Stimulated activated CD8-positive, alpha-beta memory T cell treated with anti-CD3 and anti-CD28 coated beads, Interleukin-7, amount 100 ng/mL, for 1 hour (primary cell): ENCODE measurements at places on chromosomes 4 and X.

DNA sequence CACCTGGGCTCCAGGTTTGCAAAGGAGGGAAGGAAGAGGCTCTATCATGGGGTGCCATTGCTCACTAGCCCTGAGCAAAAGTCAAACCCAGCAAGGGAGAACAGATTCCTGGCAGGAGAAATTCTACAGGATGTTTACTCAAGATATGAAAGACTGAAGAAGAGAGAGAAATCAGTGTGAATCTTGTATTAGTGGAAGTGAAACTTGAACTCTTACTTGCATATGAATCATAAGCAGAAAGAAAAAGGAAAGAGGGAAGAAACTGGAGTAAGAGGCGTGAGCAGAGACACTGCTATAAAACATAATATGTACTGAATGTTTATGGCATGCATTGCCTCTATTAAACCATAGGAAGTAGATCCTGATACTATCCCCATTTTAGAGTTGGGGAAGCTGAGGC is 60.9 kb downstream of the C4orf46 start:
- DNase-seq, result no peak

DNA sequence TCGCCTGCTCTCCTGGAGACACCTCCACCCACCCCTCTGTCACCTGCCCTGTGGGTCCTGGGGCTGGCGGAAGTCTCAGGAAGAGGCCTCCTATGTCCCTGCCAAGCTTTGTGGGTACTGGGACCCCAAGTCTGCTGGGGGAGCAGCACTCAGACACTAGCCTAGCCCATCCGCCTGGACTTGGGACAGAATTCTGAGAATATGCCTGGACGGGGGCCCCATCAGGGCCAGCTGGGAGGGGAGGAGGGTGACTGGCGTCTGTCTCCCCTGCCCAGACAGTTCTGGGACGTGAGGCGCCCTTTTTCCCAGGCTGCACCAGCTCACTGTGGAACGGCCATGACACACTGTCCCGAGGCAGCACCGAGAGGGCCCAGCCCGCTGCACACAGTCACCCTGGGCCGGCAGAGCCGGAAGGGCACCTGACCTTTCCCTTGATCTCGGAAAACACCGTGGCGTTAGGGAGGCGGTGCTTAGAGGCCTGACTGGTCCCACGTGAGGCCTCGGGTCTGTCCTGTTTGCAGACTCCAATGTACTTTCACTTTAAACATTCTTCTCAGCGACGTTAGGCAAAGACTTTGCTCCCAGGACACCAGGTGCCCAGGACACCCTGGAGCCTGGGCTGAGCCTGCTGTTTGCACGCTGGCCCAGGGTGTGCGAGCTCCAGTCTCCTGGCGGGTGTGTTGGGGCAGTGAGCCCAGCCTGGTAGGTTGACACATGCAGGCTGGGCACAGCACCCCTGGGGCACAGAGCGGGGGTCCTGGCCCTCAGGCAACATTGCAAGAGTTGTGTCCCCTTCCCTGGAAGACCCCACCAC is 700 bp downstream of the SLC26A1 start:
- DNase-seq, result no peak

DNA sequence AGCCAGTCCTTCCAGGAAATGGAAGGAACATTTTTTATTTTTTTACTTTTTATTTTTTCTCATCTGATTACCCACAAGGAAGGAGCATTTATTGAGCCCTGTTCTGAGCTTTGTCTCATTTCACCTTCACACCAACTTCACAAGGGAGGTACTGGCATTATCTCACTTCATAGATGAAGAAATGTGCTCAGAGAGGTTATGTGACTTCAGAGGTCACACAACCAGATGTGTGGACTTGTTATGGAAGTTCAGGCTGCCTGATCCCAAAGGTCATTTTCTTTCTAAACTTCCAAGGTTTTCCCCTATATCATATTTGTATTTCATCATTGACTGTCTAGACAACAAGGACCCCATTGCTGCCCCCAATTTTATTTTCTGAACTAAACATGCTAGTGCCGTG is 160.3 kb downstream of the DCLK2 start:
- DNase-seq, result no peak

GRCh38 chr4:176307666-176307930 is 12.2 kb upstream of the SPCS3 start:
- no peak for DNase-seq

DNA sequence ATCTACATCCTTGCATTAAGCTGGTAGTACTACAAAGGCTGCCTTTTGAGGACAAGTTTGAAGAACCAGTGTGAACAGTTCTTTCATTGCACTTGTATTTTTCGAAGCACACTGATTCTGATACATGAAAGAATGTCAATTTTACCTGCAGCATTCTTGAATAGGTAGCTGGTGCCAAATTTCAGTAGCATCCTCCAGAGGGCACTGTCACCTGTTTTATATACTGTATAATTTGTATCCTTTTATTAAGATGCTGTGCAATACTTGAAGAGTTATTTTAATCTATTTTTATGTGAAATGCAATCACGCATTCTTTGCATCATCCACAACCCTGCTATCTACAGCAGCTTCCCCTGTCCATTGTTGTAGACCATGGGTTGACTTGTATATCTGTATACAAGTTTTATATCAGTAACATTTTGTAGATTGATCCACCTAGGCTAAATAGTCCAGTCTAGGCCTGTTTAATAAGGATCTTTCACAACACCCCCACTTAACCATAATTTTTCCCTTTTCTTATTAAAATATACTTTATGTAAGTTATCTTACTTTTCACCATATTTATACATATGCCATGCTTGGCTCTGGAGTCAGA is 325.7 kb downstream of the PCDH7 start:
- no peak for DNase-seq

GRCh38 chrX:116413273-116413672 is 23.1 kb upstream of the SLC6A14 start:
- no peak for DNase-seq

GRCh38 chr4:55437356-55437796 is 41.6 kb downstream of the TMEM165 start:
- no peak for DNase-seq

- no peak for DNase-seq
Measured at GRCh38 chr4:184375027-184375426, 99.3 kb downstream of the IRF2 start.

DNA sequence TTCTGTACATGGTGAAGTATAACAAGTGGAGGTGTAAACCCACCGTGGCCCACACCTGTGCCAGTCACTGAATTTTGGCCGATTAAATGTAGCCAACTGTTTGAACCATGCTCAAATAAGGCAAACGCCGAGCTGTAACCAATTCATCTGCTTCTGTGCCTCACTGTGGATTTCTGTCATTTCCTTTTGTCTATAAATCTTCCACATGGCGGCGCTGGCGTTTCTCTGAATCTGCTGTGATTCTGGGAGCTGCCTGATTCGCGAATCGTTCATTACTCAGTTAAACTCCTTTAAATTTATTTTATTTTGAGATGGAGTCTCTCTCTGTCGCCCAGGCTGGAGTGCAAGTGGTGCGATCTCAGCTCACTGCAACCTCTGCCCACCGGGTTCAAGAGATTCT is 19.2 kb downstream of the SUPT20HL2 start:
- DNase-seq, result no peak

- no peak for DNase-seq
Measured at GRCh38 chr4:173415885-173416653, 17.2 kb upstream of the SCRG1 start.

DNA sequence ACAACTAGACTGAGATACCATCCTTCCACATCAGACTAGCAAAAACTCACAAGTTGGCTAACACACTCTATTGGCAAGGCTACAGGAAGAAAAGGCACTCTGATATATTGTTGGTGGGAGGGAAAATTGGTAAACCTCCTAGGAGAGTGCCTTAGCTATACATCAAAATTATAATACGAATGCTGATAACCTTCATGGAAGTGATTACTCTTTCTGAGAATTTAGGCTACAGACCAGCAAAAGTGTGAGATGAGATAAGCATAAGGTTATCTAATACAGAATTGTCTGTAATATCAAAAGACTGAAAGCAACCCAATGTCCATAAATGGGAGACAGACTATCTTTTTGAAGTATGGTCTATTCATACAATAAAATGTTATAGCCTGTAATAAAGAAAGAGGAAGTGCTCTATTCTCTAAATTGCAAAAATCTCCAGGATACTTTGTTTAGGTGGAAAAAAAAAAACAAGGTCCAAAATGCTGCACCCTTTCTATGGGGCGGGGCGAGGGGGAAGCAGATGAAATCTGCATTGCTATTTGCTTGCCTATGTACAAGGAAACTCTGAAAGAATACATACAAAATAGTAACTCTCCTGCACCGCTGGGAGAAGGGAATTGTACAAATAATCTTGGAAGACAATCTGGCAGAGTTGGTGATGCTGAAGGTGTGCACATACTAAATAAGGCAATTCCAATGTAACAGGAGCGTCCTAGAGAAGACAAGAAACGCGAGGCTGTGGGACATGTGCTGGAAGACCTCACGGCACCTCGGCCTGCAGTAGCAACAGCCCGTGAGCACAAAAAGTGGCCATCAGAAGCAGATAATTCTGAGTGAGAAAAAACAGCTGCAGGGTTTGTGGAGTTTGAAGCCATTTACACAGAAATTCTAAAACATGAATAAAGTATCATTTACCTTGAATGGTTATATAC is 109.7 kb downstream of the AFAP1 start:
- DNase-seq, result no peak

- DNase-seq, result no peak
Measured at GRCh38 chrX:113390531-113390930, 549.9 kb upstream of the AMOT start.

DNA sequence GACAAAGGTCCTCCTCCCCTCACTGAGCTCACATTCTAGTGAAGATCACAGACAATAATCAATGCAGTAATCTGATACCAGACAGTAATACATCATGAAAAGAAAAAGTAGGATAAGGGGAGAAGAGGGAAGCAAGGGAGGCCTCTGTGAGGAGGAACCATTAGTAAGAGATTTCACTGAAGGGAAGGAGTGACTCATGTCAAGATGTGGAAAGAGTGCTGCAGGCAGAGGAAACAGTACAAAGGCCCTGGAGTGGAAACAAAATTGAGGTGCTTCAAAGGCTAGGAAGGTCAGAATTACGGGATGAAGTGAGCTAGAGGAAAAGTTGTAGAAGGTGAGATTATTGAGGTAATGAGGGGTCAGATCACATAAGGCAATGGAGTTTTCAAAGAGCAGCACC is 38.1 kb downstream of the LAMTOR3 start:
- DNase-seq, result no peak

DNA sequence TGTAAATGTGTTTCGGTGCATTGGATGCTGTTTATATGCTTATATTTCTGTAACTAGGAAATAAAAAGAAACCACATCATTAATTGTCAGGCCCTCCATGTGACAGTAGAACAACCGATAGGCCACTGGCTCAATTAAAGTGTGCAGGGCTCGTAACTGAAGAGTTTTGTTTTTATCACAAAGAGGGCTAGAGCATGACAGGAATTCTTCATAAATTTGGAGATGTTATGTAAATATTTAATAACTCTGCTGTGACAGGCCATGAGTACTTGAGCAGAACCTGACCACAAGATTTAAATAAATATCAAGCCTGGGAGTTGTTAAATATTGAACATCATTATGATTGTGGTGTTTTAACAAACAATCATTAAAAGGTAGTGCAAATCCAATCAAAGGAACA is 55.9 kb downstream of the MID1 start:
- no peak for DNase-seq

GRCh38 chr4:66688674-66689073 is 856.6 kb downstream of the CENPC start:
- DNase-seq, result no peak

DNA sequence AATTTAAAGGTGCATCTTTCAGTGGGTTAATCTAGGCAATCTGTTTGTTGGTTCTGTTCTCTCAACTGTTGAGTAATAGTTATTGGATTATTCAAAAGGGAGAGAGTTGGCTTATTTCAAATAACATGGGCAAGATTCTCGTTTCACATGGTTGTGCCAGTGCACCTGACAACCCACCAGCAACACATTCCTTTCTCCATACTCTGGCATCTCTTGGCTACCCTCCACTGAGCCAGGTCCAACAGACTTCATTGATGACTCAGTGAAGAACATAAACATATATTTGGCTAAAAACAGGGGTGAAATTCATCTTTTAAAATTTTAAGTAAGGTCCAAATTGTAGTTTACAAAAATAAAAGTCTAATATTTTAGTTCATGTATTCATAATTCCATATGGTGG is 967.2 kb downstream of the RPA4 start:
- no peak for DNase-seq

GRCh38 chr4:41424522-41424921 is 113.4 kb upstream of the LIMCH1 start:
- no peak for DNase-seq

- no peak for DNase-seq
Measured at GRCh38 chr4:125770814-125771398, 456.2 kb downstream of the FAT4 start.

DNA sequence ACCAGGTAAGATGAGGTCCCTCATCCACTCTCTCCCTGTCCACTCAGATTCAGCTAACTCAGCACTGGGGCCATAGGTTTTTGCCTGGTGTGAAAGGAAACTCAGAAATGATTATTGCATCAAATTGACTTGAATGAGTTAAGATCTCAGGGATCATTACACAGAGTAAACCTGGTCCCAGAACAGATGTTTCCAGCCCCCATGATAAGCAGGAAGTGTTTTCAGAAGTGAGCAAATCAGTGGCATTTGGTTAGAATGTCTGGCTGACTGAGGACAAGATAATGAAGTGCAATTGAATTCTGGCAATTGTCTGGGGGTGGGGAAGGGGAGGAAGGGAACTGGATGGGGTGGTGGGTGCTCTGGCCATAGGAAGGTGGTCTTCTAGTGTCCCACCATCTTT is 108.0 kb downstream of the CHIC2 start:
- no peak for DNase-seq

GRCh38 chr4:8135666-8136065 is 22.9 kb downstream of the ABLIM2 start:
- DNase-seq, result no peak

DNA sequence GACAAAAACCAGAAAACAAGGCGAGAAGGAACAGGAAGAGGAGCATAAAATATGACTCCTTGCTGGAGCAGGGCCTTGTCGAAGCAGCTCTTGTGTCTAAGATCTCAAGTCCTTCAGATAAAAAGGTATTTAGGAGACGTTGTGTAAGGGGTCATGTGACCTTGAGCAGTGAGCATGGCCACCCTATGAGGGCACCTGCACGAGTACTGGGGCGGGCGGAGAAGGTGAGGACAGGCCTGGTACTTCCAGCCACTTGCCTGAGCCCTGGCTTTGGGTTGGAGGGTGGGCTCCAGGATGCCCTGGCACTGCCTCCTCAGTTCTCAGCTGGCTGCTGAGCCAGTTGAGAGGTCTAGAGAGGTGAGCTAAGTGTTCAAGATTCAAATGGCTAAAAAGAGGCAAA is 29.9 kb downstream of the NSD2 start:
- DNase-seq, result no peak

DNA sequence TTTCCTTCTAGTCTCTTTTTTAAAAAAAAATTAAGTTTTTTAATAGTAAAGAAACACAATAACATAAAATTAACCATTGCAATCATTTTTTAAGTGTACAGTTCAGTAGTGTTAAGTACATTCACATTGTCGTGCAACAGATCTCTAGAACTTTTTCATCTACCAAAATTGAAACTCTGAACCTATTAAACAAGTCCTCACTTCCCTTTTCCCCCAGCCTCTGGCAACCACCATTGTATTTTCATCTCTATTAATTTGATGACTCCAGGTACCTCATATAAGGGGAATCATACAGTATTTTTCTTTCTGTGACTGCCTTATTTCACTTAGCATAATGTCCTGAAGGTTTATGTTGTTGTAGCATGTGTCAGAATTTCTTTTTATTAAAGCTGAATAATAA is 31.8 kb downstream of the MSL3 start:
- no peak for DNase-seq
